ENCODE measurements at places on chromosomes 11 and 22.

- DNase-seq, result no peak
Observed at GRCh38 chr11:64541131-64541530, 49.9 kb upstream of the SLC22A12 start.

DNA sequence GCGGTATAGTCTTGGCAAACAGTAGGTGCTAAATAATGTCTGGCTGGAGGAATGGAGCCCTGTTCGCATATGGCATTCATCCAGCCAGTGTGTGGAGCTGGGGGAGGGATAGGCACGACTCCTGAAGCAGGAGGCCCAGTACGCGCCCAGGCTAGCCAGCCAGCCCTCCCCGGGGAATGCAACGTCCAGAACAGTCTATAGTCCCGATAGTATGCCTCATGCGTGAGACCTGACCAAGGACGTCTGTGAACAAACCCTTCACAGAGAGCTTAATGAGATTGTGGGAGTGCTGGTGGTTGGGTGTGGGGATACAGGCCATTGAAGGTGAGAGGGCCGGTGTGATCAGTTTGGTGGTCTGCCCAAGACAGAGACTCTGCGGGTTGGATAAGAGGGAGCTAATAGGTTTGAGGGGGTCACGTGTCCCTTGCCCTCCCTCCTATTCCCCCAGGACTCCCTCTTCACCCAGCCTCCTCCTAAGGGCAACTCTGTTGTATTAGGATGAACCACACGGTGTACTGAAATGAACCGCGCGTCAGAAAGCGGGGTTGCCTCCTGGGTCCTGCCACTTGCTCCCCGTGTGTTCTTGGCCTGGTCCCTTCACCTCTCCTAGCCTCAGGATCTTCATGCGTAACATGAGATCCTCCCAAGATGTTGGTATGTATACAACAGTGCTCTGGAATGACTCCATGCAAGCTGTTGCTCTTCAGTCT is 987 bp upstream of the GRIK4 start:
- DNase-seq, result no peak

DNA sequence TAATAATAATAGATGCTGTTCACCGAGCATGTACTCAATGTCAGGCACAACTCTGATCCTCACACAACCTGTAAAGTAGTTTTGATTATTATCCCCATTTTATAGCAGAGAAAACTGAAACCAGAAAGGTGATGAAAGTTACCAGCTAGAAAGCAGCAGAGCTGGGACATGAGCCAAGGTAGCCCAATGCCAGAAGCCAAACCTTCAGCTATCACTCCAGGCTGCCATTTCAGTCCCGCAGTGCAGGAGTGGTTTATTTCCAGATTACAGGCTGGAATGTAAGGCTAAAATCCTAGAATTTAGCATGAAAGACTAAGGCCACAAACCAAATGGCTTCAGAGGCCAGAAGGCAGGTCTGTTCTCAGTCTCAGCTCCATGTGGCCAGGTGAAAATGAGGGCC is 108.8 kb downstream of the TENM4 start:
- no peak for DNase-seq

DNA sequence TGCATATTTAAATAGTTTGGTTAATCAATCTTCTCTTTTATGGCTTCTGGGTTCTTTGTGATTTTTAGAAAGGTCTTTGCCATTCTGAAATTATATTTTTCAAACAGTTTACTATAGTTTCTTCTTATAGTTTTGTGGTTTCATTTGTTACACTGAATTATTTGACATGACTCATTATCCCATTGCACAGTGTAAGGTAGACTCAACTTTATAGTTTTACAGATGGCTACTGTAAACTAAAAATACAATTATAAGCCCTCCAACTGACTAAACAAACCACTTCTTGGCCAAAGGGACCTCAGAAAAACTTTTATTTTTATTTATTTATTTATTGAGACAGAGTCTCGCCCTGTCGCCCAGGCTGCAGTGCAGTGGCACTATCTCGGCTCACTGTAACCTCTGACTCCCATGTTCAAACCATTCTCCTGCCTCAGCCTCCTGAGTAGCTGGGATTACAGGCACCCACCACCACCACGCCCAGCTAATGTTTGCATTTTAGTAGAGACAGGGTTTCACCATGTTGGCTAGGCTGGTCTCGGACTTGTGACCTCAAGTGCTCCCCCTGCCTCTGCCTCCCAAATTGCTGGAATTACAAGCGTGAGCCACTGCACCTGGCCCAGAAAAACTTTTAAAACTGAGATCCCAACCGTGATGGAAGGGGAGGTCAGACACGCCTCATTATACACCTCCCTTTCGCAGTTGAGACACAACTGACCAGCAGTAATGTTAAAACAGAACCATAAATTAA is 14.1 kb upstream of the RAC2 start:
- no peak for DNase-seq

GRCh38 chr11:118705111-118705741 is 25.8 kb upstream of the TREH start:
- DNase-seq, result no peak
